Sciatic nerve (tissue), 2 donors: ENCODE measurements at places on chromosomes 12 and 14.

DNA sequence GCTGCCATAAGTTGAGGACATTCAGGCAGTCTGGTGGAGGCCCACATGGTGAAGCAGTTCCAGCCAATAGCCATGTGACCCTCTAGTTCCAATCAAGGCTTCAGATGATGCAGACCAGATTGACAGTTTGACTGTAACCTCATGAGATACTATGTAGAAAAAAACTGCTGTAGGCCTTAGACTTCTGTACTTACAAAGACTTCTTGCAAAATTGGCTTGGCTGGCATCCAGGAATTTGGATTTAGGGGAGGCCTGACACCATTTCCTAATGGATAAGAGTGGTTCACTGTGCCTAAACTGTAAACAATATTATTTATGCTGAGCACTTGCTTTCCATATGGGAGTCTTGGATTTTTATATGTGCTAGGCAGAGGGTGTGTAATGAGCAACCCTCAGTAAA is 76.4 kb downstream of the RGS6 start:
- no peak for DNase-seq

DNA sequence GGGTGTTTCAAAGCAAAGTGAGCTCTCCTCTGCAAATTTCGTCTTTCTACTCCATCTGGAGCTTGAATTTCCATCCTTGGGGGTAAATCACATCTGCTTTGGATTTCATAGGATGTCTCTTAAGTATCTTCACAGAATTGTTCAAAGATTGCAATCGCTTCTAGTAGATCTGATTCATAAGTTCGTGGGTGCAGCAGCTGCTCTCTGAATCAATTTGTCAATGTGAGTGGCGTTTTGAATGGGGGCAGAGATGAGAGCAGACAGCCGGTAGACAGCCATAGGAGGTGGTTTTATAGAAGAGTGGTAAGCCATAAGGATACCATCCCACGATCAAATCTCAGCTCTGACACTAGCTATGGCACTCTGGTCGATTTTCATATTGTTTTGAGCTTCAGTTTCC is 146.0 kb upstream of the RPH3A start:
- DNase-seq, result no peak

DNA sequence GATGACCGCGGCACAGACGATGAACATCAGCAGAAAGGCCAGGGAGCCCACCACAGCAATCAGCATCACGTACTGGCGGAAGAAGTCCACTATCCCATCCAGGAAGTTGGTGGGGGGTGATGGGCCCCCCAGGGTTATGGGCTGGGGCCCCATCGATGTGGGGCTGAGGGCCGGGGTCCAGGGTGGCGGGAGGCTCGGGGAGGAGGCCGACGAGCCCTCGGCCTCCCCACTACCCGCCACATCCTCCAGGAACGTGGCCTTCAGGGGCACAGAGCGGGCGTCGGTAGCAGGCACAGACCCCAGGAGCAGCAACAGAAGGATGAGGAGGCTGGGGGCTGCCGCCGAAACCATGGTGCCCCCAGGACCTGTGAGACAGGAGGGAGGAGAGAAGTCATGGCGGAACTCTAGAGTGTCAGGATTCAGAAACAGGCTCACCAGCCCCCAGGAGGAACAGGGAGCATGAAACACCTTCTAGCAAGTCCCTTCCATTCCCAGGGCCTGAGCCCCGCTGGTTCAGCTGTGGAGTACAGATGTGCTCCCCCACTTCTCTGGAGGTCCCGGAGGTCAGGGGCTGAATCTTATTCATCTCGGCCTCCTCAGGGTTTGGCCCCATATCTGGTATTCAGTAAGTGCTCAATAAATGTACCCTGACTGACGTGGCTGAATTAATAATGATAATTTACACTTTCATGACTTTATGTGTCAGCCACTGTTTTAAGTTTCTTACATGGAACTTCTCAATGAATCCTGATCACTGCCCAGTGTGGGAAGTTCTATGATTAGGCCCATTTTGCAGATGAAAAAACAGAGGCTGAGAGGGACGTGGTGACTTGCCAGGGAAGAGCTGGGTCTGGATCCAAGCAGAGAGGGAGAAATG is 5.6 kb downstream of the TMEM119 start:
- DNase-seq, result no peak

- DNase-seq, result no peak
Observed at GRCh38 chr12:93970900-93971688, 177.3 kb upstream of the PLXNC1 start.

GRCh38 chr14:91324606-91325575 is 80.4 kb upstream of the GPR68 start:
- no peak for DNase-seq

DNA sequence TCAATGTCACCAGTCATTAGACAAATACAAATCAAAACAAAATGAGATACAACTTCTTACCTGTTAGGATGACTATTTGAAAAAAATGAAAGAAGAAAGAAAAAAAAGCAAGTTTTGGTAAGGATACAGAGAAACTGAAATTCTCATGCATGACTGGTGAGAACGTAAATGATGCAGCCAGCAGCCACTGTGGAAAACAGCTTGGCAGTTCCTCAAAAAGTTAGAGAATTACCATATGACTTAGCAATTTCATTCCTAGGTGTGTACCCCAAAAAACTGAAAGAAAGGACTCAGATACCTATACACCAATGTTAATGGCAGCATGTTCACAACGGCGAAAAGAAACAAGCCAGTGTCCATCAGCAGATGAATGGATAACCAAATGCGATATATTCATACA is 26.6 kb downstream of the NINJ2 start:
- DNase-seq, result no peak

DNA sequence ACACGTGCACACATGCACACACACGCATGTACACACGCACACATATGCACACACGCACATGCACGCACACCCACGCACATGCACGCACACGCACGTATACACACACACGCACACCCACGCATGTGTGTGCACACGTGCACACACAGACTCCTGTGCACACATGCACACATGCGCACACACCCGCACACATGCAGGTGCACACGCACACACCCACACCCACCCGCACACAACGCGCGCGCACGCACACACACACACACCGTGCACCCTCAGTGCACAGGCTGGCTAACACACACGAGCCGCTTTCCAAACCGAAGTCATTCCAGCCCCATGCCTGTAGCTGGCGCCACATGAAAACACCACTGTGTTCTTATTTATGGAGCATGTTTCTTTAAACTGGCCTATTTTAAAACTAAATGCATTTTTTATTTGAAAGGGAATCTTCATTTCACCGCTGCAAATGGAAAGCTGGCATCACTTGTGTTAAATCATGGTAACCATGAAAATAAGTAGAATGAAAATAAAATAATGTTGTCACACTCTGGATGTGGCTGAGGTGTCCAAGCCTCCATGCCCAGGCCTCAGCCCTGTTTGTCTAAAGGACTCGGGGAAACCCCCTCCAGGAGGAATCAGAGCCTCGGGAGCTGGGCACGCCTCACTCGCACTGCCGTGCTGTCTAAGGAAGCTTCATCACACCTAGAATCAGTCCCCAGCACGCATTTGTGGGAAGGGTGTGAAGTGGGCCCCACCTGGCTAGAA is 45.1 kb downstream of the GALNT9 start:
- DNase-seq, result no peak

GRCh38 chr14:103100281-103101121 is 6.0 kb downstream of the EXOC3L4 start:
- DNase-seq, result no peak

DNA sequence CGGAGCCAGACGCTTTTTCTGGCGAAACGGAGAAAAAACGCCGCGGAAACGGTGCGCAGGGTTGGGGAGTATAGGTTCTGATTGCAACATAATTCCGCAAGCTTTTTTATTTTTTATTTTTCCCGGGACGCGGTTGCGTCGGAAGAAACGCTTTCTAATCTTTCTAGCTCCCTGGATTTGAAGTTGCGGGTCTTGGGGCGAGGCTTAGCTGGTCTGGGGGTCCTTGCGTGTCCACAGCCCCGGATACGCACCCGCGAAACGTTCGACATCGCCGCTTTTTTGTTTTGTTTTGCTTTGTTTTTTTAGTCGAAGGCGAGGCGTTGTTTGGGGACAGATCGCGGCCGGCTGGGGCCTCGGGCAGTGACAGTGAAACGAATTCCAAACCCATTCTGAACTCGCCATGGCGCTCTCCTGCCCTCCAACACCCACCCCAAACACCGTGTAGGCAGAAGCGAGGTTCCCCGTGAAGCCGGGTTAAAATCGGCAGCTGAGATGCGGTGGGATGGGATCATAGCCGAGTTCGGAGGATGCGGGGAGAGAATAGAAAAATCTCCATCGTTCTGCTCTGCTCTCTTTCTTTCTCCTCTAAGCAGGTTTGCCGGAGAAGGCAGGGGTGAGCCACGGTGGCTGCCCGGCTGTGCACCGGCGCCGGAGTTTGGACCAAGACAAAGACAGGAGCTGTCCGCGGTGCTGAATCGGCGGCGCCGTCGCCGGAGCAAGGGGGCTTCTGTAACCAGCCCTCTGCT is 8.1 kb upstream of the LHX5 start:
- DNase-seq, result no peak

DNA sequence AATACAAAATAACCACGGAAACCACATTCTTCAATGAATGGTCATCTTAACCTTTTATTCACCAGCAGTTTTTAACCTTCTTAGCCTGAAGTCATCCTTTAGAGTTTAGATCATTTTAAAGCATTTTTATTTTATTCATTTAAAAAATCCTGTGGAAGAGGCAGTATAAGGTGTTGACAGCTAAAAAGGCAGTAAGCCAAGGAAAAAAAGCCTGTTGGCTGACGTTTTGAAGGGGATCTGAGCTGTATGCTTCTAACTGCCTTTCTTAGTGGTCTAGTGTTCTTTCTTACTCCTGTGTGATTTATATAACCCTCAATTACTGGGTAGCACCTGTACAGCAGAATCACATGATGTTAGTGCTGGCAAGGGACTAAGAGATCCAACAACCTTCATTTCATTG is 438.3 kb upstream of the SEL1L start:
- DNase-seq, result no peak

DNA sequence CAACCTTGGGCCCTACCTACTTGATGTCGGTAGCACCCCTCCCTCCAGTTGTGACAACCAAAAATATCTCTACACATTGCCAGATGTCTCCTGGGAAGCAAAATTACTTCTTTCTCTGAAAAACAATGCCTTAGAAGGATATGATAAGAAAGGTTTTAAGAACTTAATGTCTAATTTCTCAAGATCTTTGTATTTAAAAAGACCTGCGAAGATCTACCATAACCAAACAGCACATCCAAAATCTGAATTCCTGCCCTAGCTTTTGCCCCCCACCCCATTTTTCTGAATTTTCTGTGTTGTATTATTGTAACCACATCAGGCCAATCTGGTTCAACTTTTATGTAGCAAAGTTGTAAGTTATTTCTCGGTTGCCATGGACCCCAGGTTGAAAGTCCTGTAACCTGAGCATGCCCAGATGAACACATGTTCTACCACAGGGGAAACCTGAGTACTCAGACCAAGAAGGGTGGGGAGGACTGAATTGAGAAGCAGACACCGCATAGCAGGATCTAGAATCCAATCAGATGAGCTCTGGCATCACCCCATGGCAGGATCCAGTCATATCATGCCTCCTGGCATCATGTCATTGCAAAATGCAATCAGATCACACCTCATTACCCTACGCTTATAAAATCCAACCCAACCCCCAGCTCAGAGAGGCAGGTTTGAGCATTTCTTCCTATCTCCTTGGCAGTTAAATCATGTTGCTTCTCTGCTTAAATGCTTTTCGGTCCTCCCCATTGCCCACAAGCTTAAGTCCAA is 8.7 kb downstream of the TMEM253 start:
- DNase-seq, result no peak

DNA sequence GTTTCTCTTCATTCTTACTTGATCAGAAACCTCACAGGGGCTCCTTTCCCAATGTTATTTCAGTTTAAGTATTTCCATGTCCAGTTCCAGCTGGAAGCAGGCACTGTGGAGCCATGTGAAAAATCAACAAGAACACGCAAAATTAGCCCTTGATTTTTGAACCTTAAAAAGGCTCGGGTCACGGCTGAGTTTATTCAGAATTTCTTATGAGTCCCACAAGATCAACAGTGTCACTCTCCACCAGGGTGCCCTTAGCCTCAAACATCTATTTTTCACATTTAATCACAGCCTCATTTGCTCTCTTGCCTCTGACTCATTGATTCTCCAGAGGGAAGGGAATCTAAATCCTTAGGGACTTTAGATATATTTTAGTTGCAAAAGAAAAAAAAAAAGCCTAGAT is 157.7 kb upstream of the AVPR1A start:
- DNase-seq, result no peak

DNA sequence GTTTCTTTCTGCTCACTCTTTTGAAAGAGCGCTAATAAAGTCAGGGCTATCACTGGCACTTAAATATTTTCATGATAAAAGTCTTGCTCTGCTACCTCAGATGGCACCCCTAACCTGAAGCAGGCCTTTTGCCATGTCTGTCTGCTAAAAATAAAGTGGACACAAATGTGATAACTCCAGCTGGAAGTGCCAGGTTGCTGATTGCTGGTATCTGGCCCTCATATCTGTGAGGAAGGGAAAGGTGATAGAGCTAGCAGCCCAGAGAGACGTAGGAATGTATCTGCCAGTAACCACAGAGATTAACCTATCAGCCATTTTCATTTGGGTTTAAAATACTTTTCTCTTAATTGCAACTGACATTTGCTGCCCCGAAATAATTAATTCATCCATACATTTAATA is 127.9 kb downstream of the GRIN2B start:
- no peak for DNase-seq

- no peak for DNase-seq
Observed at GRCh38 chr12:12171991-12172511, 94.8 kb downstream of the LRP6 start.

DNA sequence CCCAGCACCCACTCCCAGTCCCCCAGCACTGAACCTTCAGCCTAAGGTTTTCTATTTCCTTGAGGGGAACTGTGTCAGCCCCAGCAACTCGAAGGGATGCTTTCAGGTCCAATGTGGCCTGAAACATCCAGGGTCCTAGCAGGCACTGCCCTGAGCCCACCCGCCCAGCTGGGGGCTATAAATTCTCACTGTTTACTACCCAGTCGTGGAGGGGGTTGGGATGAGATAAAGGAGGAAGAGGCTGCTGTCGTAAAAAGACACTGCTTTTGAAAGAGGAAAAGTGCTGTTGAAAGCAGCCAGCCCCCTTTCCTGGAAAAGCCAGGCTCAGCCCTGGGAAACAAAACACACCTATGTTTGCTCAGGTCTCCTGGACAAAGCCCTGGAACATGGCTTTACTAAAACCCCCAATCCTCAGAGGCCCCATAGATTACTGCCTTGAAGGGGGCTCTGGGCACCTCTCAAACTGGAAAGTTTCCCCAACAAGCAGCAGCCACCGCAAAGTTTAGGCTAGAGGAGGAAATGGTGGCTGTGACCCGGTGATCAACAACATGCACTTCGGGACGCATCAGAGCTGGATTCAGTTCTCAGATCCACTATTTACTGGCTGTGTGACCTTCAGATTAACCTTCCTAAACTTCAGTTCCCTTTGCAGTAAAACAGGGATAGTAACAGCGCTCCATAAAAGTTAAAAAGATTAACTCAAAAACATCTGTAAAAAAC is 51.0 kb downstream of the ACTN1 start:
- no peak for DNase-seq

- no peak for DNase-seq
Observed at GRCh38 chr14:89908712-89909450, 45.6 kb downstream of the EFCAB11 start.

DNA sequence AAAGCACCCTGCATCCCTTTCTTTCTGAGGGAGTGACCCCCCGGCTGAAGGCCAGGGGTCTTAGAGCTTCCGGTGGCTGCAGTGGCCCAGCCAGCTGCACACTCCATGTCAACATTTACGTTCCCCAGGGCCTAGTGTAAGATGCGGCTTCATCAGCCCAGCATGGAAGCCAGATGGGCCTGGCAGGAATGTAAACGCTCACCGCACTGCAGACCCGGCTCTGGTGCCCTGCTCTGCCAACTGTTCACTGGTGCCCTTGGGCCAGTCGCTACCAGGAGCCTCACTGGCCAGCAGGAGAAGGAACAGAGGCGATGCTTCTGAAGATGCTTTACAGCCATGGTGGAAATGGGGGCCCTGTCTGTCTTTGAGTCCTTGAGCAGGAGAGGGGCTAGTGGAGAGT is 8.6 kb upstream of the TMEM119 start:
- no peak for DNase-seq
